Stomach (tissue), 19 donors: ENCODE measurements at places on chromosomes 5 and 9.

DNA sequence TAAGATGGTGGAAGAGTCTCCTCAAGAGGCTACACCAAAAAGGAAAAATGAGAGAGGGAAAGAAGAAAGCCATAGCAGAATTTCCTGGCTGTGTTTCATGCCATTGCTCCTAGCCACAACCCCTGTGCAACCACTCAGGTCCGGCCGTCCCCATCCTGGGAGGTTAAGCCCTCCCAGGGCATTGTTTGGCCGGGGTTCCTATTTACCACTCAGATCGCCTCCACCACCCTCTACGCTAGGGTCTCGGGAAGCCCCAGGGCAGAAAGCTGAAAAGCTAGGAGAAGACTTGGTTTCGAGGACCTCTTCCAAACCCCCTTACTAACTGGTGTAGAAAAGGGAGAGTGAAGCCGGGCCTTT, 715 bp downstream of the RC3H2 start:
- DNase-seq: no peak

- DNase-seq: no peak
Measured at GRCh38 chr9:124456341-124457078, 6.3 kb downstream of the ADGRD2 start.

DNA sequence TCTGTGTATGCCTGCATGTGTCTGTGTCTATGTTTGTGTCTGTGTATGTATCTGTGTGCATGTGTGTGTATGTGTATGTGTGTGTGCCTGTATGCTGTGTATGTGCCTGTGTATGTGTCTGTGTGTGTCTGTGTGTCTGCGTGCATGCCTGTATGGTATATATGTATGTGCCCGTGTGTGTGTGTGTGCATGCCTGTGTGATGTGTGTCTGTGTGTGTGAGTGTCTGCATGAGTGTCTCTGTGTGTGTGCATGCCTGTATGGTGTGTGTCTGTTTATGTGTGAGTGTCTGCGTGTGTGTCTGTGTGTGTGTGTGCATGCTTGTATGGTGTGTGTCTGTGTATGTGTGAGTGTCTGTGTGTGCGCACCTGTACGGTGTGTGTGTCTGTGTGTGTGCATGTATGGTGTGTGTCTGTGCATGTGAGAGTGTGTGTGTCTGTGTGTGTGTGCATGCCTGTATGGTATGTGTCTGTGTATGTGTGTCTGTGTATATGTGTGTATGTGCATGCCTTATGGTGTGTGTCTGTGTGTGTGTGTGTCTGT, 137.1 kb upstream of the IRX2 start:
- no peak for DNase-seq

DNA sequence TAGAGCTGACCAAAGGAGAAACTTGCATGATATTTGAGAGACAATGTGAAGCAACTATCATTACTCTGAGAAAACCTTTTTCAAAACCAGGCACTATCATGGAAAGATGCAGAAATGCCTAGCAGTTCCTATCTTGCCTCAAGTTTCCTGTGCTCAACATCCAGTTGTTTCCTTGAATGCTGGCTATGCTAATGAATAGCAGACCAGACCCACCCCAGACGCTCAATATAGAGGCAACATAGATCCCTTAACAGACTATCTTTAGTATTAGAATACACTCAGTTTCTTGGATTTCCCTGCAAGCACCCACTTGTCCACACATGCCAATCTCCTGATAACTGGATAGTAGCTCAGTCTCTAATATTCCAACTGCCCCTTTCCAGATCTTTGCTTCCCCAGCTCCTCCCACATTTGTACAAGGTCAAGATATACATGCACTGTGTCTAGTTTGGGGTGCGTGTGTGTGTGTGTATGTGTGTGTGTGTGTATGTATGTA, 93.3 kb upstream of the PCSK5 start:
- DNase-seq: no peak

DNA sequence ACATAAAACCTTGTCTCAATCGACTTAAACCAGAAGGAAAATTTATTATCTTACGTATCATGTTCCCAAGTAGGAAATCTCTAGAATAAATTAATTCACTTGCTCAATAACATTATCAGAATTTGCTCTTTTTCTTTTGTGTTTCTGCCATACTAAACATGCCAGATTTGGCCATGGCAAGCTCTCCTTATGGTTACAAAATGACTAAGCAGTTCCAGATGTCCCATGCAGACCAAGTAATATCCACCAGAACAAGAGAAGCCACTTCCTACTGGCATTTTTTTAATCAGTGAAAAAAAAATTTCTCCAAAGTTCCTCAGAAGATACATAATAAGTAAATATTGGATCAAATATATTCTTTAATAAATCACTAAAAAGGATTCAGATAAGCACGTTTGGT, 25.2 kb upstream of the ADAMTS6 start:
- no peak for DNase-seq

- DNase-seq: no peak
Measured at GRCh38 chr5:125750147-125750860, 672.9 kb upstream of the GRAMD2B start.

DNA sequence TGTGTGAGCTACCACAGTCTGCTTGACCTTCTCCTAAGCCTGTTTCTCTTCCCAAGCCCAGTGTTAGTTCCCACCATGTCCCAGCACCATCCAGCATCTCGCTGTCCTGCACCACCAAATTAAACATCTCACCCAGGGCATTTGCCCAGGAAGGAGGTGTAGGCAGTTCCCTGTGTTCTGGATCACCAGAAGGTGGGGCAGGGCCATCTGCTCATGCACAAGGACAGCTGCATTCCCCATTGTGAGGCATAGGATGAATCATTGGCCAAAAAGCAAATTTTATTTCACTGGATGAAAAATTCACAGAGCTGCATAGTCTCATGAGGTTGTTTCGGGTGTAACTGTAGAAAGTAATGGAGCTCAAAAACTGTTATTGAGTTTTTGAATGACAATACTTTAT, 89.5 kb upstream of the GRIA1 start:
- DNase-seq: no peak

DNA sequence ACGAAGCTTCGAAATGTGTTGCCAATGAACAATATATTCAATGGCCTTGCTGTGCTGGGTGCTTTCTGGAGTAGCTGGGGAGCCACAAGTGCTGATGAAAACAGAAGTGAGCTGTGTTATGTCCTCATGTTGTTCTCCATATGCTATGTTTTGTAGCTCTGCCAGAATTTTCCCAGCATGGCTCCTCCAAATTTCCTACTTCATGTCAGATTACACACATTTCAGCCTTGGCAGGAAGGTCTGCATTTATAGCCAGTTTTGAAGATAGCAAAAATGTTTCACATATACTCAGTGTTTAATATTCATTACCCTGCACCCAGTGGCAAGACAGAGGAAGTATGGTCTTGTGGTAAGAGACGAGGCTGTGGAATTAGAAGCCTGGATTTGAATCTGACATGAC, 22.6 kb upstream of the NMUR2 start:
- DNase-seq: peak; percentile 57

GRCh38 chr5:135446615-135447014, 533 bp downstream of the DCANP1 start:
- DNase-seq: no peak

- DNase-seq: no peak
Measured at GRCh38 chr9:134364391-134365114, 38.3 kb downstream of the RXRA start.

DNA sequence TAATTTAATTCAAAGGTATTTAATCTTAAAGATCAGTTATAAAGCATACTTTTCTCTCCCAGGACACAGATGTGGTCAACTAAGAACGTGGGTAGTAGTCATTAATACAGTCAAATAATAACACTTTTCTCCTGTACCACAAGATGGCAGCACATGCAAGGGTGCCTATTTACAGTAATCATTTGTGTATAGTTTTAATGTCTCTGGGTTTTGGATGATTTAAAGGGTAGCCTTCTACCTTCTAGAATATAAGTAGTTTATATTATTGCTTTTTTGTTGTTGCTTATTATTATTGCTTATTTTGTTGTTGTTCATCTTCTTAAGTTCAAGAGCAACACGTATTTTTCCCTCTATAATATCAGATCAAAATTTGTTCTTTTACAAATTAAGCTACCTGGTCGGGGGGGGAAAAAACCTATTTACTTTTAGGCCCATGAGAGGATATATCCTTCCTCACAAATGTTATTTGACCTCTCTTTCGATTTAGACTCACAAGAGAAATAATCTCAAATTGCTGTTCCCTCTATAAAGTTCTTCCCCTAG, 59.6 kb upstream of the SLC27A6 start:
- DNase-seq: peak; percentile 88

GRCh38 chr5:135706474-135706873, 127.7 kb upstream of the CXCL14 start:
- DNase-seq: no peak

DNA sequence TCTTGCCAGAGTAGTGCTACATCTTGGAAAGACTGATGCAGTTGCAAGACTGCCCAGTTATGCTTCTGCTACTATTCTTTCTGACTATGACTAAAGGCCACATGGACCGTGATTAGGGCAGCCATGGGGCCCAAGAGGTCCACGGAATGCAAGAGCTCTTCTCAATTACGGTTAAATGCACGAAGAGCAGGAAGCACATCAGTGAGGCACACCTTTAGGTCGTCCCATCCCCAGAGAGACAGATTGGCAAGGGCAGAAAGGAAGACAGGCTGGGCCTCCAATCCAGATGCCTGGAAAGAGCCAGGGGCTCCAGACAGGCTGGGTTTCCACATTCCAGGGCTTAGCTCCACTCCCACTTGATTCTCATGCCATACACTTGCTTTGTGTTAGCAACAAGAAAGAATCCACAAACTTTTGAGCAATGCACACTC, 132.3 kb upstream of the SLIT3 start:
- no peak for DNase-seq

GRCh38 chr5:31393126-31393525, 138.8 kb downstream of the DROSHA start:
- DNase-seq: no peak

GRCh38 chr5:17024686-17025180, 88.6 kb upstream of the MYO10 start:
- DNase-seq: no peak

DNA sequence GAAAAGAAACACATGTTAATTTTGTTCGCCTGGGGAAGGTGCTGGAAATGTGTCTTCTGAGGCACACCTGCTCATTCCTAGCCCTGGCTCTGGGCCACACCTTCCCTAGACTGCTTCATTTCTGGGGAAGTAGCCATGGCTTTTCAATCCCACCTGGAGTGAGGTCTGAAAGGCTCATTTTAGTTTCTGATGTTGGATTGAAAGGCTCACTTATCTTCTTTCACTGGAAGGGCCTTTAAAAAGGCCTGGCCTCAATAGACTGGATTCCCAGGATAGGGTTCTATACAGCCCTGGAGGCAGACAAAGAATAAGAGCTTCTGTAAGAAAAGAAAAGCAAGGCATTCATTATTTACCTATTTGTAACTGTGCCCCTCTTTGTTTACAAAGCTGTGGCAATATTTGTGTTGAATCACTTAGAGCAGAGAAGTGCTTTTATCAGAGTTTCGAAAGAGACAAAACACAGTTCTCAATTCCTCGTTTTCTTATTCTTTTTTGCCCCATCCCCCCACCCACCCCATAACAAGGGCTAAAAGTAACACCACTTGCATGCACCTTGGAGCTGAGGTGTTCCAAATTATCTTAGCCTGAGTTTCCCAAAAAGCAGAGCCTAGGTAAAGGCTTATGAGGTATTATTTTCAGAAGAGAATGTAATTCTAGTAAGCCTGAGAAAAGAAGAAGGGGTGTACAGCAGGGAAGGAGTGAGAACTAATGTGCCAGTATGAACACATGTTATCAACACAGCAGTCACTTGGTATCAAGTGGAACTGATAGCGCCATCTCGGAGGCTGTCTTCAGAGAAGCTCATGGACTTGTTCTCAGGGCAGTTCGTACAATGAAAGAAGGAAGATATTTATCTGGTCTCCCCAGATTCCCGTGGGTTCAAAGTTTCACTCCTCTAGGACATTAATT, 413.1 kb downstream of the KCTD16 start:
- no peak for DNase-seq

DNA sequence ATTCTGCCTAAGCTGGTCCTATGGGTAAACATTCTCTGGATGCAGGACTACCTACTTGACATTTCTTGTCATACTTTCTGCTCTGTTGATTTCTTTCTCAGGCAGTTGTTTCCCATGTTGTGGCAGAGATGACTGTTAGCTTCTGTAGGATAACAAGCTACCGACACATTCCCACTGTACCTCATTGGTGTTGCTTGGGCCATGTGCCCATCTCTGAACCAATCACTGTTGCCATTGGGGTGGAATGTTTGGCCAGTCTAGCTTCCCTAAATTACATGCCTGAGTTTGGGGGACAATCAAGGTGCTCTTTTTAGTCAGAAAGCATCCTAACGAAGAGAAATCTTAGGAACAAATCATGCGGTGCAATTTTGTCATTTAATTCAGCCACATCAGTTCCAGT, 212.0 kb downstream of the KDM4C start:
- DNase-seq: no peak

DNA sequence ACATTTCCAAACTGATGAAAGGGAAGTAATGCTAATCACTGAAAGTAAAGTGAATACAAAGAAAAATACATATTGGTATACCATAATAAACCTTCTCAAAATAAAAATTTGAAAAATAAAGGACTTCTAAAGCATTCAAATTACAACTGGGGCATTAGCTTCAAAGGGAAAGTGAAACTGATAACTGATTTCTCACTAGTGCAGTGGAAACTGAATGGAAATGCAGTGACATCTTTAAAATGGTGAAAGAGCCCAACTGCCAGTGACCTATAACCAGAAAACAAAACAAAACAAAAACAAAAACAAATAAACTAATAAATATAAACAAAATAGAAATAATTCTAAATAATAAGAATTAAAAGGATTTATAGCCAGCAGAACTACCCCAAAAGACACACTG, 297.5 kb upstream of the GRIN3A start:
- DNase-seq: no peak

DNA sequence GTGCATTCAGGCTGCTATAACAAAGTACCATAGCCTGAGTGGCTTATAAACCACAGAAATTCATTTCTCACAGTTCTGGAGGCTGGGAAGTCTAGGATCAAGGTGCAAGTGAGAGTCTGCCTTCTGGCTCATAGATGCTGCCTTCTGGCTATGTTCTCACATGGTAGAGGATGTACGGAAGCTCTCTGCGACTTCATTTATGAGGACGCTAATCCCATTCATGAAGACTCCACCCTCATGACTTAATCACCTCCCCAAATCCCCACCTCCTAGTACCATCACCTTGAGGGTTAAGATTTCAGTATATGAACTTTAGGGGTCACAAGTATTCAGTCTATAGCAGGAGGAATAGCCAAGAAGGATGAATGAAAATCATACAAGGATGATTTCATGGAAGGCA, 37.3 kb upstream of the KCNIP1 start:
- DNase-seq: no peak

DNA sequence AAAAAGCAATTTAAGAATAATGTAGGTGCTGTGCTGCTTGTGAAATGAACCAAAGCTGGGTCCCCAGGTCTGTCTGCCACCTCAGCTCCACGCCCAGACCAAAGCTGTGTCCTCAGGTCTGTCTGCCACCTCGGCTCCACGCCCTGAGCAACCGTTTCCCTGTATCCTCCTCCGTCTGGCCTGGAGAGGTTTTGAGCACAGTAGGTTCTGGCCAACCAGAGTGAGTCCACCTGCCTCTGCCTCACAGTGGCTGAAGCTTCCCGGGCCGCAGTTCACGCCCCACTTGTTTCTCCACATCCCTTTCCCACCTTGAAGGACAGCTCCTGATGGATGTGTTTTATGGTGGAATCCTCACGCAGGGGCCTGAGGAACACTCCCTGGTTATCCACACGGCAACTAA, 120.5 kb downstream of the ADAMTS2 start:
- no peak for DNase-seq

- DNase-seq: no peak
Measured at GRCh38 chr5:150302301-150303069, at the start of gene ARSI. Gene ARSI (minus strand): TSS chr5:150302905. CDS start chr5:150302373, 532 bp downstream.

- no peak for DNase-seq
Measured at GRCh38 chr5:35822511-35822910, 34.2 kb upstream of the IL7R start.
